Fibroblast of skin of abdomen (primary cell): ENCODE measurements at places on chromosomes 4 and X.

DNA sequence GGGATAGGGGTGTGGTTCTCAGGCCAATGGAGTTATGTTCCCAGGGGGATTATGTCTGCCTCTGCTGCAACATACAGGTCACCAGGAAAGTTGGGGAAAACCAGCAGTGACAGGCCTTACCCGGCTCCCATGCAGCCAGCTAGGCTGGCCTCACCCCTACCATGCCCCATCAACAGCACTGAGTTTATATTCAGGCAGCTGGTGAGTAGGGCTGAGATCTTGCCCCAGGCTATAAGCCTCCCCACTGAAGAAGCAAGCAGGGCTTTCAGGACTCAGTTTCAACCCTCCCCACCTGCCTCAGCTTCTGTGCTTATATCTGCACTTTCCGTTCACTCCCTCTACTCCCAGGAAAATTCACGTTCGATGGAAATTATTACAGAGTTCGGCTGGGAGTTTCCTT is 122.4 kb upstream of the PGRMC2 start:
- no peak for DNase-seq

GRCh38 chrX:129780441-129781105 is 824 bp downstream of the SASH3 start:
- no peak for DNase-seq

DNA sequence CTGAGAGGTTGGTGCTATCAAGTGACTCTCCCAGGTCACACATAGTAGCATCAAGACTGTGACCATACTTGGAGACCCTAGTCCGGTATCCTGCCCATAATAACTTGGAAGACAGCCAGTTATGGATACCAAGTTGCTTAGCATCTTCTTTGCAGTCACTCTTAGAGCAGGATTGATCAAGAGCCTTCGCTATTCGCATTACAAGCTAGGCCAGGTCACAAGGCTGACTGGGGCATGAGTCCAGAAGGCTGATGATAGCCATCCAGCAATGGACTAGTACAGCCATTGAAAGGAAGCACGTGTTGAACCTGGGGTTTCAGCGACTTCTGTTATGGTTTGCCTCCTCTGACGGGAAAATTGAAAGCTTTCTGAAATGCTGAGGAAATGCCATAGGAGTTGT is 157.6 kb downstream of the POLA1 start:
- DNase-seq, result no peak

DNA sequence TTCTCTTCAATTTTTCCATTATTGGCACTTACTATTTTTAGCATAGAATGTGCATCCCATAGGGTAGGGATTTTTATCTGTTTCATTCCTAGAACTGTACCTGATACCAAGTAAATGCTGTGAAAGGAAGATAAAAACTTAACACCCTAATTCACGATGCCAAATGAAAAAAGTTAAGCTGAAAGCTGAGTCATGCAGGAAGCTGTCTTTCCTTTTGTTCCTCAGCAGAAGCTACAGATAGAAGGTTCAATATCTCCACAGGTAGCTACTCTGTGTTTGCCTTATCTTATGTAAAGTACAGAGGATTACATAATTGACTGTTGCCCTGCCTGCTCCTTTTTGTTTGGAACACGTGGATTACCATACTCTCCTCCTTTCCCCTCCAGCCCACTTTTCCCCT is 77.0 kb downstream of the LRP2BP start:
- no peak for DNase-seq

DNA sequence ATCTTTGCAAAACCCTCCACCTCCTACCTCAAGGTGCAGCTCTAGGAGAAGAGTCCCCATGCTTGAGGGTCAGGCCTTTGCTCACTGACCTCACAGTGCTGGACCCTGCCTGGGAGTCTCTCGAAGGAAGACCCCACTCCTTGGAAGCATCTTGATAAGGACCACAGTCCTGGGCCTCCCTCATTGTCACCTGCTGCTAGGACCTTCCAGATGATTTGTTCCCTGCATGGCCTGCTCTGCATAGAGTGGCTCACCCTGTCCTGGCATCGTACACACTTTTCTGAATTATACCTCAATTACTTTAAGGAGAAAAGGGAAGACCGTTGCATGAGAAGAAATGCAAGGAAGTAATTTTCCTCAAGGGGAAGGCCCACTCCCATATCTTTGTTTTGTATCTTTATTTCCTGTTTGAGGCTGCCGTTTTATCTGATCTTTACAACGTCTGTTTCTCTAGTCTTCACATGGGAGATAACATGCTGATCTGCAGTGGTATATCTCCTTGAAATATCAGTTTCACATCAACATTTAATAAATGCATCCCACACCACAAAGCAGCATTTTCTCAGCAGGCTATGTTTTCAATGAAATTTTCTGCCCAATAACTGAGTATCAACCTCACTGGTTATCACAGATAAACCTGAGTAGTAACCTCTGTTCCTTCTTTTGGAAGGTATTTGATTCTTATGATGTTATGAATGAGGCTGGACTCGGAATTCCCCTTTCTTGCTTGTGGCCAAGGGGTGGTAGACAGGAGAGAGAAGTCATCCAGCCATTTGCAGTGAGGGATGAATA is 15.0 kb upstream of the AKAP17A start:
- no peak for DNase-seq

- DNase-seq, result no peak
Observed at GRCh38 chrX:7815166-7815805, 27.7 kb upstream of the VCX start.

GRCh38 chr4:125280892-125281403 is 33.8 kb upstream of the FAT4 start:
- no peak for DNase-seq
